ENCODE measurements at places on chromosomes 3 and 15. TPM values are rescaled to one million over a fixed set of nuclear protein-coding genes. Genes with fewer than 3 reads are reported as not detected.

- DNase-seq = no peak
These were observed 139.4 kb downstream of the FHIT start for GRCh38 chr3:61111825-61112224.

- no peak for DNase-seq
These were observed 32.0 kb downstream of the ZBTB38 start for GRCh38 chr3:141400073-141400971.

DNA sequence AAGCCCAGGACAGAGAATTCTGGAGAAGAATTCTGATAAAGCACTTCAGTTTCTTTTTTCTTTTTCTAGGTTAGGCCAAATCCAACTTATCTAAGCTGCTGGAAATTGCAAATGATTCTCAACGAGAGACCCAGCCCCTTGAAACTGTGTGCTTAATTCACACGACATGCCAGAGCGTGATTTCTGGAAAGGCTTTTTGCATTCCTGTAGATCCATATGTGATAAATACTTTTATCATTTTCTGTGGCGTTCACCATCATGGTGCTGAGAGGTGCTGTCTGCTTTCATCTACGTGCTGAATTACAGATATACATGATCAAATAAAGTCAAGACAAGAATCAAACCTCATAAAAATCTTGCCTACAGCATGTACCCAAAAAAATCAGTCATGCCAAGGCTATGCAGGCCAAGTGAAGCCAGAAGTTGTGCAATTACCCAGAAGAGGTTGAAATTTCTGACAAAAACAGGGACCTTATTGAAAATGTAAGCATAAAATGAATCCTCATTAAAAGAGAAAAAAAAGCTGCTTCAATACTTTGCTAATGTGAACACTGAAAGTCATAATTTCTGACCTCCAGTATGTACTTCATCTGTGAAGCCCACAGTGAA is 10.8 kb upstream of the MEF2A start:
- DNase-seq = no peak

TIMP4 gene
- 9.8 TPM for total RNA-seq

CTXN2 gene
- total RNA-seq = not detected

POLQ gene
- total RNA-seq = 4.1 TPM

SLC9C1 gene
- not detected for total RNA-seq
